ENCODE measurements at places on chromosomes 5 and 9.

GRCh38 chr9:137465720-137466388, 6.7 kb upstream of the NSMF start:
- DNase-seq: no peak

DNA sequence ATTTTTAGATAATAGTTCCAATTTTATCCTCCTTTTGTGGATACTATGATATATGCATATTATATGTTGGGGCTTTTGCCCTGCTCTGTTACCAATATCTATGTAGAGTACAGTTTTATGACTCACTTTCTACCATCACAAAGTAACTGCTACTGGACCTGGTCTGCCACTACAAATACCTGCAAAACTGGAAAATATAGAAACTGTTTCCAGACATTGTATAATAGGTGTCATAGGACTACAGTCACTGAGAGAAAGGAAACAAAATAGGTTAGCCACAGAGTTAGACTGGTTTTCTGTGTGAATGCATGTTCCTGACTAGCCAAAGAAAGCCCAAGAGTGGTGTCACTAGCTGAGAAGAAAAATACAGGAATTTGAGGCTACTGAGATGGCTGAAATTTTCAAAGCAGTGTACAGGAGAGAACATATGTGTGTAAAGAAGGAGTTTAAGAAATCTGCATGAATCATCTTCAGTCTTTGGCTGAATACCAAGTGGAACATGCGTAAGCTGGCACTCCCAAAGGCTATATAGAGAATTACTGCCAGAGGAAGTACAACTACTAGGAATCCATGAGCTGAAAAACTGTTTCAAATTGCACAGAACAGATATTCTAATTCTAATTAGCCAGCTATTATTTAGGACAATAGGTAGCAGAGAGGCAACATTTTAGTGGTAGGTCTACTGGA, 29.0 kb upstream of the FAM174A start:
- DNase-seq: no peak

GRCh38 chr5:175250426-175250825, 193.6 kb downstream of the DRD1 start:
- no peak for DNase-seq

DNA sequence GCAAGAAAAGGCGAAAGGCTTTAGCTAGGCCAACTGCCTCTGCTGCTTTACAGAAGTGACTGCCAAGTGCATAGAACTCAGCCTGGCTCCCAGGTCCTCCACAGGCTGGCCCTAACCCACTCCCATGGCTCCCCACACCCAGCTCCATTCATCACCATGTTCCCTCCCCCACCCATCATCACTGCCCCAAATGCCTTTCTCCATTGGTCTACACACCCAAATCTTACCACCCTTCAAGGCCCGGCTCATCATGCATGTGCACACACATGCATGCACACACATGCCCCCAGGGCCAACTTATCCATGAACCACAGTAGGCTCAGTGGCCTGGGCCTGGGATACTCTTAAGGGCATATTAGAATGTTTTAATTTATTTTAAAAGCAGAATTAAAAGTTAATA, 44.8 kb downstream of the ABCA1 start:
- no peak for DNase-seq

DNA sequence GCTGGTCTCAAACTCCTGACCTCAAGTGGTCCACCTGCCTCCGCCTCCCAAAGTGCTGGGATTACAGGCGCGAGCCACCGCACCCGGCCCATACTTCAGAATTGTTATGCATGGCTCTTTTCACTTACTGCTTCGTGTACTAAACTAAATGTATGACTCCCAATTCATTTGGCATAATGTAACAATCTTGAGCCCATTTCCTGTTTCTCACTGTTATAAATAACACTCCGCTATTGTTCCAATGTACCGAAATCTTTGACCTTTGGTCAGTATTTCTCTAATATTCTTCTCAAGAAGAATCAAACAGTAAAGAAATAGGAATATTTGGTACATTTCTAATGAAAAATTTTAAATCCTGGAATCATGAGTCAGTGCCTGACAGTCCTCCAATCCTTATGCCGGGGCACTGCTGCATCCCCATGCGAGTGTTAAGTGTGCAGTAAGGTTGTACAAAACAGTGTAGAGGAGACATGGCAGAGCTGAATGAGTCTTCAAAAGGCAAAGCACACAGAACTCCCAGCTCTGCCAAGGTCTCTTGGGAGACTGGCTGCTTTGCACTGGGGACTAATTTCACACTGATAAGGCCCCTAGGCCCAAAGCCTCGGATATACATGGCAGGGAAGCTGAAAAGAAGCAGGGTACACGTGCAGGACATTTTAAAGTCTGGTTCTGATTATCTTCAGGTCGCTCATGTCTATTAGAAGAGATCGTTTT, 58.4 kb downstream of the HABP4 start:
- DNase-seq: no peak

DNA sequence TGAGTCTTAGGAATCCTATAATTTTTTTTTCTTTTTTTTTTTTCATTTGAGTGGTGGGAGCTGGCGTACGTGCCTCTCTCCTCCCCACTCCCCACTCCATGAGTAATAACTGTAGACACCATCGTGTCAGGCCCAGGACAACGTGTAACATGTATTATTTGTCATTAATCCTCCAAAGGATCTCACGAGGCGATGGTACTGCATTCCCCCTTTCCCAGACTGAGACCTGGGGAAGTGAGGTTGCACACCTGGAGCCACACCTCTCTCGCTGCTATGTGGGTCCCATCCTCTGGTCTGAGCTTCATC, 6.1 kb upstream of the IER5L start:
- DNase-seq: no peak

- DNase-seq: no peak
Observed at GRCh38 chr9:2130941-2131340, 115.8 kb downstream of the SMARCA2 start.
